ENCODE measurements at places on chromosomes 12 and 14.
A peak's percentile ranks its signal among the peaks of the same experiment; 100 is the strongest.

GRCh38 chr14:95507174-95507573 is 9.3 kb downstream of the SYNE3 start:
- no peak for DNase-seq

DNA sequence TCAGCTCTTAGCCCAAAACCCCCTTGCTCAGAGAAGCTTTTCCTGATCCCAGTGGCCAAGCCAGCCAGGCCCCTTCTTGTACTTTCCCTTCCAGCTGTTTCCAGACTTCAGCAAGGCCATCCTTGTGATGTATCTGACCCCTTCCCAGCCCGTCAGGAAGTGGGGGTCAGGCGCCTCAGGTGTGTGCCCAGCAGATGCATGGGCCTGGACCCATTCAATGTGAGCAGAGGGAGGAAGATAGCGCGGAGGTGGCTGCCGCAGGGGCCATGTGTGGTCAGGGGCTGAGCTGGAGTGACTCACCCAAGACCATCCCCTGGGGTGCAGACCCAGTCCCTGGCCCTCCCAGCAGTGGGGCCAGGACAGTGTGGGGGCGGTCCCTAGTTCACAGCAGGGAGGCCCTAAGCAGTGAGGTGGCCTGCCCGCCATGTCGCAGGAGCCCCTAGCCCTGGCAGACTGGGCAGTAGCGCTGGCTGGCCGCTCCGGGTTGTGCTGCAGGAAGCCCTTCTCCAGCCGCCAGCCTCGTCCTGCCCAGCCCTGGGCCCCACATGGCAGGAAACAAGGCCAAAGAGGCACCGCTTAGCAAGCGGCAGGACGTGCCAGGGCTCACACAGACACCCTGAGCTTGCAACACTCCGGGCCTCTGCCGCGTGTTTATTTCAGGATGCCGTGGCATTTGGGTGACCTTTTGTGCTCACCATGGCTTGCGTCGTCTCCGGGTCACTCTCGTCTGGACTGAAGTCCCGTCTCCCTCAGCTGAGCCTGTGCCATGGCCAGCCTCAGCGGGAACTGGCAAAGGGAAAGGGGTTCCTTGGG is 12.0 kb downstream of the ADSS1 start:
- no peak for DNase-seq

GRCh38 chr14:74579447-74580274 is 32.4 kb downstream of the LTBP2 start:
- DNase-seq = peak; percentile 76

GRCh38 chr14:22407033-22407432 is 182.0 kb downstream of the DAD1 start:
- no peak for DNase-seq

GRCh38 chr12:104166465-104166864 is 28.5 kb upstream of the NFYB start:
- no peak for DNase-seq

DNA sequence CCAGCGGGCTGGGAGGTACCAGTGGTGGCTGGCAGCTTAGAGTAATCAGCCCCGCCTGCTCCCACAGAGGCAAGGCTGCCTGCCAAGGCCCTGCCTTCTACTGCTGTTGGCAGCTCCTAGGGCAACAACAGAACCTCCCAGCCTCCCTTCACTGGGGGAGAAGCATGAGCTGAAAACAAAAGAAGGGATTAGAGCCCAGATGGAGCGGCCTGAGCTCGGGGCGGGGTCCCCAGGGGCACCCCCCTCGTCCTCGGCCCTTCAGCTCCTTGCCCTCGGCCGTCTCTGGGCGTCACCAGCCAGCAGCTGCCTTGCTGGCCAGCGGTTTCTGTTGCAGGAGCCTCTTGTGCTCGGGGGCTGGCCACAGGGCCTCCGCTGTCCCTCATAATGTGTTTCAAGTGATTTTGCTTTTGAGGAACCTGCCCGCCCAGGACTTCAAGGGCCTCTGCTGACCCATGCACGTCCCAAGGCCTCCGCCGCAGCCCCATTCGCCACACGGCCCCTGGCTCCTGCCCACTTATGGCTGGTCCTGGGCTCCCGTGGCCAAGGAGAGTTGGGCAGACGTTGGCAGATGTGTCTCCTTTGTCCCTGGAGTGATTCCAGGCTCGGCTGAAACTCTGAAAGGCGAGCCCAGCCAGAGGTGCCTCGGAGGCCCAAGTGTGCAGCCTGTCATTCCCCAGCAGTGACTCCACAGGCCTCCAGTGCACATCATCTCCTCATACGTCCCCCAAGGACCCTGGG is 49.7 kb downstream of the PSMA6 start:
- DNase-seq = peak; percentile 41

DNA sequence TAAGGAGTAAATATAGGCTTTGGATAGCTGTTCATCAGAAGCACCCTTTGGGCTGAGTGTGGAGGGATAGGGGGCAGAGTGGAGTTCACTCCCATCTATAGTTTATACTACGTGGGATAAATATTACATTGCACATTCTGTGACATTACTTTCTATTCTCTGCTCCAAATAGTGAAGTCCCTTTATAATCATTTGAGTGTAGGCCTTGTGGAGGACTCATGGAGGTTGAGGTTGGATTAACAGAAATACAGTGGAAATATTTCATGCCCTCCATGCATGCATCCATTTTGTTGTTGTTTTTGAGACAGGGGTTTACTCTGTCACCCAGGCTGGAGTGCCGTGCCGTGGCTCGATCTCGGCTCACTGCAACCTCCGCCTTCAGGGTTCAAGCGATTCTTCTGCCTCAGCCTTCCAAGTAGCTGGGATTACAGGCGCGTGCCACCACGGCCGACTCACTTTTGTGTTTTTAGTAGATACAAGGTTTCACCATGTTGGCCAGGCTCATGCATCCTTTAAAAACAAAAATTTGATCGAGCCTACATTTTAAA is 1.4 kb downstream of the CHPT1 start:
- peak; percentile 49 for DNase-seq

- DNase-seq = no peak
Measured at GRCh38 chr12:26854031-26854390, 21.0 kb upstream of the ITPR2 start.

GRCh38 chr12:96237465-96238077 is 43.4 kb downstream of the ELK3 start:
- DNase-seq = peak; percentile 72

GRCh38 chr14:75636100-75636692 is 24.5 kb downstream of the ERG28 start:
- DNase-seq = no peak

DNA sequence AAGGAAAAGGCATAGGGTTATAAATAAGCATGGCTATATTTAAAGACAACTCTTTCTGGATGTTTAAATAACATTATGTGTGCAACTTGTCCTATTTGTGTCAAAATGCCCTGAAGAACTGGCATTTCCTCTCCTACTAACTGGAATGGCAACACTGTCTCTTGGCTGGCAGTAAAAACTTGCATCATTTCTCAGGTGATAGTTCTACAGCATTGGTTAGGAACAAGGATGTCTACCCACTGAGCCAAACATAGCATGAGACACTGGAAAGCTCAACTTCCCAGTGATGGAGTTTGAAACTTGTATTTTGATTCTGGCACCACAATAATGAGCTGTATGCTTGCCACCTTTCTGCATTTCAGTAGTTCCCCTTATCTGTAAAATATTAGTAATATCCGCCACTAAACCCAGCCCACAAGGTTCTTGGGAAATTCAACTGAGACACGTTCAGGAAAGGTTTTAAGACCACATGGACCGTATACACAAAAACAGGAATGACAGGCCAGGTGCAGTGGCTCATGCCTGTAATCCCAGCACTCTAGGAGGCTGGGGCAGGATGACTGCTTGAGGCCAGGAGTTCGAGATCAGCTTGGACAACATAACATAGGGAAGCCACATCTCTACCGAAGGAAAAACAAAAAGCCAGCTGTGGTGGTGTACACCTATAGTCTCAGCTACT is 5.1 kb downstream of the SLC38A2 start:
- no peak for DNase-seq

DNA sequence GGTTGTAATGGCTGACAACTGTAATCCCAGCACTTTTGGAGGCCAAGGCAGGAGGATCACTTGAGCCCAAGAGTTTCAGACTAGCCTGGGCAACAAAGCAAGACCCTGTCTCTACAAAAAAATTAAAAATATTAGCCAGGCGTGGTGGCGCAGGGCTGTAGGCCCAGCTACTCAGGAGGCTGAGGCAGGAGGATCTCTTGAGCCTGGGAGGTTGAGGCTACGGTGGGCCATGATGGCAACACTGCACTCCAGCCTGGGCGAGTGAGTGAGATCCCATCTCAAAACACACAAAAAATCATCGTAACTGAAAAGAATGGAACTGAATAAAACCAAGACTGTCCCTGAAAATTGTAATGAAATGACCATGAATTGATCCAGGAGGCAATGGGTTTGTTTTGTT is 6.1 kb downstream of the CAMKK2 start:
- DNase-seq = no peak
